ENCODE measurements at places on chromosomes 4 and X.

DNA sequence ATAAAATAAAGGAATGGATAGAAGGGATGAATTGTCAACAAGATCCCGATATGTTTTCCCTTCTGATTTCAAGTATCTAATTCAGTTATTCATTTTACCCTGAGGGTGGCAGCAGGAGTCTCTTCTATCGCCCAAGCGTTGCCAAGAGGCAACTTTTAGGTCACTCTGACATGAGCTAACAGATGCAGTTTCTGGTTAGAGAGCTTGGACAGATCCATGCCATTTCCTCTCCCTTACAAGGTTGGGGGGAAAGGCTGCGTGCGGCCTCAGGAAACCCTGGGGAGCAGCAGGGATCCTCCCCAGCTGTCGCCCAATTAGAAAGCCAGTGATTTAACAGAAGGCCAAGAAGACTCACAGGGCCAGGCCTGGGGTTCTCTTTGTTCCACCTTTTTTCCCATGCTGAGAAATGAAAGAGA, 35.3 kb upstream of the WAS start:
- DNase-seq: peak; percentile 14

DNA sequence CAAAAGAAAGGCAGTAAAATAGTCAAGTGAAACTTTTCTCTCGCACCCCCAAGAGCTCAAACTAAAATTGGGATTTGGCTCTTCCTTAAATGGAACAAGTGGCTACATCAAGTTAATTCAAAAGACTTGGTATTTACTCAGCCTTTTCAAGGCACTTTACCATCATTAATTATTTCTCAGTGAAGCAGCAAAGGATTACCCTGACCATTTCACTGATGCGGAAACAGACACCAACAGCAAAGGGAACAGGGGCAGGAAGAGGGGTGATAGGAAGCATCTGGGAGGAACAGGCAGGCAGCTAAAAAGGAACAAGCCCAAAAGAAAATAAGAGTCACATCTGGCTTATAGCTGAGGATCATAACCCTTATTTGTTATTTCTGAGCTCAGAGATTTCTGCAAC, 2.7 kb downstream of the SCML2 start:
- DNase-seq: no peak

DNA sequence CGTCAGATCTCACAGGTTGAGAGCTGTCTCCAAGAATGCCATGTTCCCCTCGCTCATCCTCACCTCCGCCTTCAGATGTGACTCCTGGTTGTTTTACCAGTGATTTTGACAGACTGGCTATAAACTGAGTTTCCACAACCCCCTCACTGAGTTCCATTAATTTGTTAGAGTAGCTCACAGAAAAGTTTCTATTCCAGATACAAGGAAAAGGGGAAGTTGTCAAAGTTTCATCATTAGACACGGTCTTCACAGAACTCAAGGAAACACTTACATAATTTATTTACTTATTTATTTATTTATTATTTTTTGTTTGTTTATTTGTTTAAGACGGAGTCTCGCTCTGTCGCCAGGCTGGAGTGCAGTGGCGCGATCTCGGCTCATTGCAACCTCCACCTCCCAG, 55.7 kb upstream of the IQSEC2 start:
- DNase-seq: no peak

GRCh38 chrX:131763674-131764073, 219.8 kb downstream of the OR13H1 start:
- DNase-seq: peak; percentile 49

- DNase-seq: no peak
Measured at GRCh38 chrX:148960060-148960459, 459.6 kb downstream of the AFF2 start.

DNA sequence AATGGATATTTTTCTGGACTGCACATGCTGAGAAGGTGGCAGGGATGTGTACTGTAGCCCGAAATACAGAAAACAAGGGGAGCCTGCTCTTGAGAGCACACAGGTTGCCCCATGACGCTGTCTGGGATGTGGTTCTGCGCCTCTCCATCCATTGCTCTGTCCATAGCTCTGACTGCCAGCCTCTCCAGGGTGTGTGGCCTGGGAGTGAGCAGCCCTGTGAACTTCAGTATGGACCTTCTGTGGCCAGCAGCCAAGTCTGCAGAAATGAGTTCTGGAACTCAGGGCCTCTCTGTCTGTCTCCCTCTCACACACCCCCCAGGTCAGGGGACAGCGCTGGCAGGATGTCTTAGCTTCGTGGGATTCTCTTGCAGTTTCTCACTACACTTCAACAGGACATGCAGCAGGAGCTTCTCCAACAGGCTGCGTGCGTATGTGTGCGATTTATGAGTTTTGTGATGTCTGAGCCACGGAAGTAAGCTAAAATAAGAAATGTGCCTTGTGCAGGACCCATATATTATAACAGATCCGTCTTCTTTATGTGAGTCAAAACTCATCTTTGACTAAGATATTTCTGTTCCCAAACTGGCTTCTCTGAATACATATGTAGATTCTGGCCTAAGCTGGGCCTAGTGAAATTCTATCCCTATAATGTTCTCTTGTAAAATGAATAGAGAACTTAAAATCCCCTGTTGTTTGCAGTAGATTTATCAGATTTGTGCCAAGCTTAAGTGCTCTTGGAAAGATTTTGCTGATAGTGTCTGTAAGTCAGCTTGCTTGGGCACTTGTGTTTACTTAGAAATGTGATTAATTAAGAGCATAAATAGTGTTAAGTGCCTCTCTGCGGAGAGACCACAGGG, 40.0 kb downstream of the PROM1 start:
- no peak for DNase-seq

DNA sequence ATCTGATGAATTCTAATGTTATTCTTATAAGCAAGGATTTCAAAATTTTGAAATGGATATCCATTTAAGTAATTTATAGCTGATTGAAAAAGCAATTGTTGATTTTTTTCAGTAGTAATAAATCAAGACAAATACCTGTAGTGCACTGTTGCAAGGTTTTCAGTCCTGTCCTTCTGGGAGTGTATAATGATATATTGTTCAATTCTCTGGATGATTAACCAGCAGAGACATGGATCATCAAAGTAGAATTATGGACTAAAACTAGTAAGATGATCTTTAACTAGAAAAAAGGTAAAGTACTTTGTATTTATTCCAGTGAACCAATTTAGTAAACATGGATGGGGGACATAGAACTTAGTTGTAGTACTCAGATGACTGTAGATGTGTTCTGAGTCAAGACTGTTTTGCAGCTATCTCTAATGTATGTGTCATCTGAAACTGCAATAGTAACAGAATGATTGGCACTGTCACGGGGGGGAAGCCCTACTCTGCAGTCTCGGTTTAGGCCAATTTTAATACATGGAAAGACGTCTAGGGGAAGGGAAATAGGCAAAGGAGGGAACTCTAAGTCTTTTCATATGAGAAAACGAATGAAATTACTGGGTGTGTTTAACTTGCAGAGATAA, 121.9 kb downstream of the GLRA3 start:
- no peak for DNase-seq

DNA sequence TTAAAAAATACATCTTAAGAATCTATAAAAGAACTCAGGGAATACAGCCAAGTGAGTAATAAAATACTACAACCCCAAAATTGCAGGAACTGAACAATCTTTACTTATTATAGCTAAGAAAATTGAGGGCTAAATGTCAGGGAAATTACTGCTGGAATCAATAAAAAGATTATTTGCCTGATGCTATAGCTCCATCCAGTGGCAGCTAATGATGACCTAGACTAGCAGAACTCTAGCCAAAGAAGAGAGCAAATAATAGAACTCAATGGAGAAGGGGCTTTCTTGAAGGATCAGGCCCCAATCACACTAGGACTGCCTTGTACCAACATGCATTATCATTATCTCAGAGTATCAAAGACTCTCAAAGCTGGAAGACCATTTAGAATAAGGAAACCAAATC, 85.0 kb upstream of the FAM241A start:
- DNase-seq: no peak

DNA sequence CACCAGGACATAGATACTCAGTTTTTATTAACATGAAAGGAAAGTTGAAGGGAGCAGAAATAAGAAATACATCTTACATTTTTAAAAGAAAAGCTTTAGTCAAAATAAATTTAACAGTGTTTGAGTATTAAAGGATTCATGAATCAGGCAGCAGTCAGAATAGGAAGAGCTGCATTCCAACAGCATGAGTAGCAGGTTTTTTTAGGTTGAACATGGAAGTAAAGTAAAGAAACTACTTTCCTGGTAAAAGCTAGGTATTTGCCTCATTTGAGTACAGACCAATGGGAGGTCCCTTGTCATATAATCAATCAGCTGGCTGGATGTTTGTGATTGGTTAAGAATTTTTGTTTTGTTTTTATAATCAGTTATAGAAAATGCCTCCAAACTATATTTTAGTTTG, 645.9 kb upstream of the INTU start:
- DNase-seq: no peak

DNA sequence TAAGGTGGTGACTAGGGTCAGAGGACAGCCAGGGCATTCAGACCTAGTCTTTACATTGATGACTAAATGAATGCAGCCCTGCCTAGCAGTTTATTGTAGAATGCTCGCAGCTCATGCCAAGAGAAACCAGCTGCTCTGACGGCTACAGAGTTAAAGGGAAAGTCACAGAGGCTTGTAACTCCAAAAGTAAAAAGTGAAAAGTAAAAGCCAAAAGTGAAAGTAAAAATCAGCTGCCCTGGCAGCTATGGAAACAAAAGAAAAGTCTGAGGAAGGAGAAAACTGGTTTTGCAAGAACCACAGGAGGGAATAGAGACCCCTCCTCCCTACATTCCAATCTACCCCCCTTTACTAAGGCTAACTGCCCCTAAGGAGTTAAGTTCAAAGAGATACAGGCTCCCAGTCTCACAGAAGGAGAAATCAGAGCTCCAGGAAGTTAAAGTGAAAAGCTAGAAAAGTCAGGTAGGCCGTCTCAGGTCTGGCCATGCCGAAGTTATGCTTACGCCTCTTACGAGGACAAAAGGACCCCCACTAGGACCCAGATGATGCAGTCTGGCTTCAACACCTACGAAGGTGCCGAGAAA, 6.0 kb downstream of the GAGE10 start:
- no peak for DNase-seq

DNA sequence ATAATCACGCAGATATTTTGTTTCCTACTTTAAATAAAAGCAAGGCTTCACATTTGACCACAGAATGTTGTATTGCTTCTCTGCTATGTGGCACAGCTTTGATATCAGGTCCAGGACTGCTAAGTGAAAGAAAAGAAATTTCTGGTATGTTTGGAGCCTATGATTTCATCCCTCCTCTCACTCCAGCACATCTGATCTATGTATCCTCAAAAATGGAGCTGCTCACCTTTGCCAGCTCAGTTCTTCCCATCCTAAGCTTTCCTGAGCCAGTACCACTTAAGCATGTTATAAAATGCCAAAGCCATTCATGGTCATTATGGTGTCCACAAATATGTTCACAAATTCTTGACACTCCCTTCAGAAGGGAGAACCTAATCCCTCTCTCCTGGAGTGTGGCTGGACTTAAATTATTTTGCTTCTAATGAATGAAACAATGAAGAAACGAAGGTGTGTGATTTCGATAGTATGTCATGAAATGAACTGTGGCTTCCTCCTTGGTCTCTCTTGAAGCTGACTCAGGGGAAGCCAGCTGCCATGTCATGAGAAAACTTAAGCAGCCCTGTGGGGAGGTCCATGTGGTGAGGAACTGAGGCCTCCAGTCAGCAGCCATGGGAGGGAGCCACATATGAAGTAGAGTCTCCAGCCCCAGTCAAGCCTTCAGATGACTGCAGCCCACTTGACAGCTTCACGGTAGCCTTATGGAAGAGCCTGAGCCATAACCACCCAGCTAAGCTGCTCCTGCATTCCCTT, 207.7 kb downstream of the MGST2 start:
- no peak for DNase-seq

DNA sequence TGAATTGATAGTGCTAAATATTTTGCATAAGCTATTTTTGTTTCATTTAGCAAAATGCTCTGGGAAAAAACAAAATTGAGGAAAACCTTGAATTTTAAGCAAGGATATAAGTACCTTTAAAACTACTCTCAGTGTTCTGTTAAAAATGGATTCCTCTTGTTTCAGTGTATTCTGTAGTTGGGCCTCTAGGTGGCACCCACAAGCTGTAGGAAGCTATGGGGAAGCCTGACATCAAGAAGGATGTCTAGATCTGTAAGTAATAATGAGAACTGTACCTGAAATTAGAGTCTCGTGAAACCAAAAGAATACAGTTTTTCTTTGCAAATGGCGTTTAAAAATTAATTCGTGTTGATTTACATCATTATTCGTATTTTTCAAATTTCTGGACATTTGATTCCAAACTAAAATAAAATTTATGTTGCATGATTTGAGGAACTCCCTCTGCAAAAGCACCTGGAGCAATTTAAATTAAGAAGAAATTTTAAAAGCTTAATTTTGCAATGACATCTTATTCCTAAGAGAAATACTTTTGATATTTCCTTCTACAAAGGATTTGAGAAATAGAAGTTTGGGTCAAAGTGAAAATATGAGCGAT, 51.2 kb downstream of the TMPRSS11E start:
- peak; percentile 19 for DNase-seq

DNA sequence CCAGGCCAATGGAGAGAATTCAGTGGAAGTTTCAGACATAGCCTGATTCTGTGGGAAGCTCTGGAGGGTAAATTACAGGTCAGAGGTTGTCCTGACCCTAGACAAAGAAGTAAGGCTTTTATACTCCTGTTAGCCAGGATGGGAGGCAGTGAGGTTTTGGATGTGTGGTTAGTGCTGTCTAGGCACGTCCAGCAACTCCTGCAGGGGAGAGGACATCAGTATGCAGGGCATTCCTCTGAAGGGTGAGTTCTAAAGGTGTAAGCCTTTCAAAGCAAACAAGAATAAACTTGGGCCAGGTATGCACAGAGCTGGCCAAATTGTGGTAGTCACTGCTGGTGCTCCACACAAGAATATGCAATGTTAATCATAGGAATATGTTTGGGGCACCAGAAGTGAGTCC, 562.5 kb downstream of the CCSER1 start:
- no peak for DNase-seq

DNA sequence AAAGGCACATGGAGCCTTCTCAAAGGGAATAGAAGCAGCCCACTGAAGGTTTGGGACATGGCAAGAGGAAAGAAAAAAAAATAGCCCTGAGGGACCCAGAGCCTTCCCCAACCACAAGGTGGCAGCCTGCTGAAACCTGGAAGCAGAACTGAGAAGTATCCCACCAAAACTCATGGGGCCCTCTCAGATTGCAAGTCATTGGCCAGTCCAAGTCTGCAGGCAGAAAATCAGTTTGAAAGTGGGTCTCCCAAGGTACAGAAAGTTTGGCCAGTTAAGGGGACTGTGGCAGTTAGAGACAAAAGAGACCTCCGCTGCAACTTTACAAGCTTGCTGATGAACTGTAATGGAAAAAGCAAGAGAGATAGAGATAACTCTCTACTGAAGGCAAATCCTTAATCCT, 155.8 kb downstream of the ANTXR2 start:
- DNase-seq: no peak

DNA sequence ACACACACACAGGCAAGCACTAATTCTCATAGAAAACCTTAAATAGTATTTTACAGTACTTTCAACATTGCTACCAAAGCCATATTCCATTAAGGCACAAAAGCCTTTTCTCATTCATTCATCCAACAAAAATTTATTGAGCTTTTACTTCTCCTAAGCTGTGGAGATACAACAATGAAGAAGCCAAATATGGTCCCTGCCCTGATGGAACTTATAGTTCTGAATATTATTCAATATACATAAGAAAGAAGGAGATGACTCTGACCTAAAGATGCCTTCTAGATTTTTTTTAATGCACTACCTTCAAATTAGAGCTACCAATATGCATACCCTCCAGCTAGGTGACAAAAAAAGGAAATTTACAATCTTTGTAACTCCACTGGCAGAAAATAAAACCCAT, 90.0 kb upstream of the WDR44 start:
- DNase-seq: no peak

- DNase-seq: no peak
Measured at GRCh38 chrX:16594490-16594889, 55.5 kb upstream of the S100G start.

- no peak for DNase-seq
Measured at GRCh38 chr4:7311205-7311604, 118.9 kb downstream of the SORCS2 start.
